ENCODE measurements at places on chromosomes 5 and 9.

- no peak for DNase-seq
These were observed 10.0 kb upstream of the PSAT1 start for GRCh38 chr9:78286946-78287388.

DNA sequence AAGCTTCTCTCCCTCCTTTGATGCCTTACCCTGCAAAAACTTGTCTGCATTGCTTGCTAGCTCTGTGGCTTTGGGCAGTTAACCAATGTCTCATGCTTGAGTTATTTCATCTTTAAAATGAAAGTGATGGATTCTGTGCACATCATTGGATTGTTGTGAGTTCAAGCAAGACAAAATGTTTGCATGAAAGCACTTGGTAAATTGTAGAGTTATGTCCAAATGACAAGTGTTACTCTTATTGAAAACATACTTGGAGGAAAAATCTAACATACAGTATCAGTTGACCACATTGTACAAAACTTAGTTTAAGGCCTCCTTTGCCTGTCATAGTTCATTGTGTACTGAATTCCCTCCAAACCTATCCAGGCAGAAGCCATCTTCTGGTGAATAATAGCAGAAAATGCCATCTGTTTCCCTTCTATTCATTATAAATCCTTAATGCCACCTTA is 30.0 kb downstream of the TGFBR1 start:
- DNase-seq: no peak

- no peak for DNase-seq
These were observed 24.2 kb downstream of the ARHGEF37 start for GRCh38 chr5:149605354-149605997.

DNA sequence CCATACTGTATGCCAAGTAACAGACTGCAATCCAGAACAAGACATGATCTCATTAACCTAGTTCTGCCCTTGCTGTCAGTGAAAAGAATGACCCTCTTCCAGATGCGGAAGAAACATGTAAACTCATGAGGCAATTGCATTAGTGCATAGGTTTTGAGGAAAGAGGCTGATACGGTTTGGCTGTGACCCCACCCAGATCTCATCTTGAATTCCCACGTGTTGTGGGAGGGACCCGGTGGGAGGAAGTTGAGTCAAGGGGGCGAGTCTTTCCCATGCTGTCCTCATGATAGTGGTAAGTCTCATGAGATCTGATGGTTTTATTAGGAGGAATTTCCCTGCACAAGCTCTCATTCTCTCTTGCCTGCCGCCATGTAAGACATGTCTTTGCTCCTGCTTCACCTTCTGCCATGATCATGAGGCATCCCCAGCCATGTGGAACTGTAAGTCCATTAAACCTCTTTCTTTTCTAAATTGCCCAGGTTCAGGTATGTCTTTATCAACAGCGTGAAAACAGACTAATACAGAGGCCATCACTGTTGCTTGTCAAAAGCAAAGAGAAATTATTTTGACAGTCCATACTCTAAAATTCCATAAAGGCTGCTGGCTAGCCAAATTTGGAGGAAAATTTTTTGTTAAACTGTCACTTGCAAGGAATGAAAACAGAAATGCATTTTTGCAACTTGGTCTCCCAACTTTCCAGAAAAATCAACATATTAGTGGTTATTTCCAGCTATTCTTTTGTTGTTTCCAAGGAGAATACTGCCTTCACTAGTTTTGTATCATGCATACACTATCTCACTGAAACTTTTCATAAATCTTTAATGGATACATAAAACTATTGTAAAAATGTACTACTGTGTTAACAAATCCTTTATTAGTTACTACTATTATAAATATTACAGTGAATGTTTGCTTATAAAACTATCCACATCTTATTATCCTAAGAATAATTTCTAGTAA is 3.2 kb upstream of the ARL15 start:
- no peak for DNase-seq
